ENCODE measurements at places on chromosomes 2 and 18.
A peak's percentile ranks its signal among the peaks of the same experiment; 100 is the strongest.

DNA sequence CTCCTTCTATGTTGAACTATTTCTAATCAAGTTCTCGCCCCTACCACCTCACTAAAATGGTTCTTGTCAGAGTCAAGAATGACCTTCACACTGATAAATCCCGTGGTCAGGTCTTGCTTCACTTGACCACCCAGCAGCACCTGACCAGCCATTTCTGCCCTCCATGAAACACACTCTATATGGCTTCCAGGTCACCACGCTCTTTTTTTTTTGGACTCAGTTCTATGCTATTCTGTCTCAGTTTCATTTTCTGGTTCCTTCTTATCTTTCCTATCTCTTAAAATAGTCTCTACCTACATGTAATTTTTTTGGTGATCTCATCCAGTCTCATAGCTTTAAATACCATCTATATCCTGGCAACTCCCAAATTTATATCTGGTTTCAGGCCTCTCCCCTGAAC is 11.4 kb downstream of the EIF2AK3 start:
- DNase-seq = no peak

GRCh38 chr2:236136538-236136937 is 31.6 kb downstream of the GBX2 start:
- no peak for DNase-seq

DNA sequence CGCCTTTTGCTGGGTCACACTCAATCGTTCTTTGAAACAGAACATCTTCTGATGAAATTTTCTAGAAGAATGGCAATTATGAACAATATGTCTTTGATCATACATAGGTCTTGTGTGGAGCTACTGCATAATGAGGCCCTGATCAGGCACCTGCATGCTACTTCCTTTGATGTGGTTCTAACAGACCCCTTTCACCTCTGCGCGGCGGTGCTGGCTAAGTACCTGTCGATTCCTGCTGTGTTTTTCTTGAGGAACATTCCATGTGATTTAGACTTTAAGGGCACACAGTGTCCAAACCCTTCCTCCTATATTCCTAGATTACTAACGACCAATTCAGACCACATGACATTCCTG is 532 bp downstream of the UGT1A5 start:
- DNase-seq = no peak

- peak; percentile 37 for DNase-seq
Measured at GRCh38 chr2:10170256-10170655, 47.7 kb downstream of the RRM2 start.

DNA sequence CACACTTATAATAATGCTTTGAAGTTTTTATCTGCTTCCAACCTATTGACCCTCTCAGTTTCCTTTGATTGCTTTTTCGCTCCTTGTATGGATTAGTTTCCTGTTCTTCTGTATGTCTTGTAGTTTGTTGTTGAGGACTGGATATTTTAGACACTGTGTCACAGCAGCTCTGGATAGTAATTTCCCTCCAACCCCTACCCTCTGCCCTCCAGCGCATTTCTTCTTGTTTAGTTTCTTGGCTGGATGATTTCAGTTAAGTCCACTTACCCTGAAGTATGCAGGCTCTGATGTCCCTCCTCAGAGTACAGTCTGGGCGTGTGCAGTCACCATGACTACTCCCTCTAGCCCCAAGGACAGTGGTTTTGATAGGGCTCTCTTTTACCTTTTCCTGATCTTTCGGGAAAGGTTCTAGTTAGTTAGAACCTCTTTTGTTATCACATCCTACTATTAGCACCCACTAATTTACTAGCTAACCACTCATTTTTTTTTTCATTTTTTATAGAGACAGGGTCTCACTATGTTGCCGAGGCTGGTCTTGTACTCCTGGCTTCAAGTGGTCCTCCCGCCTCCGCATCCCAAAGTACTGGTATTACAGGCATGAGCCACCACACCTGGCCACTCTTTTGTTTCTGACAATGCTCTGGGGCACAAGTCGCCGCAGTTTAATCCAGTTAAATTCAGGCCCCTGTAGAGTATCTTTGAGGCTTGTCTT is 16.3 kb upstream of the LYG1 start:
- no peak for DNase-seq

- no peak for DNase-seq
Measured at GRCh38 chr18:55990186-55990585, 402.2 kb upstream of the TCF4 start.

- no peak for DNase-seq
Measured at GRCh38 chr2:3741396-3741795, 38.0 kb downstream of the DCDC2C start.

DNA sequence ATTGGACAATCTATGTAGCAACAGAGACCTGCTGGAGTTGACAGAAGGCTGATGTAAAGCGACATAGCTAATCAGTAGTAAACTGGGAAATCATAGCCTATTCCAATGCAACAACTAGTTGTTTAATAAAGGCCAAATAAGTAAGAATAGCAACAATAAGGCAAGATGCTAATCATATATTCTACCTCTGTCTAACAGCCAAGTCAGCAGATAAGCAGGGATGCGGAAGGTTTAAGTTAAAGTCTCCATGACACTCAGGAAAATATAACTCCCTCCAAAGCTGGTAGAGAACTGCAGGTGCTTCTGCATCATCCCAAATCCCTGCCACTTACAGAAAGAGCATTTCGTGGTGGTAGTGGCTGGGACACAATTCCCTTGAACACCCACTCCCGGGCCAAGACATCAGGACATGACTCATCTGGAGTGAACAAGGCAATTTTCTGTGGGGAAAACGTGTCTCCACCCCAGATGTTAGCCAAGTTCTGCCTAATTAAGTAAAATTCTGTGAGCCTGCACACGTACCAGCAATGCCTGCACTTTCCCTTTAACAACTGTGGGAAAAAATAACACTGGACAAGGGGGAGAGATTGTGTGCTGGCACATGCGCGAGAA is 413.6 kb upstream of the ID2 start:
- no peak for DNase-seq

DNA sequence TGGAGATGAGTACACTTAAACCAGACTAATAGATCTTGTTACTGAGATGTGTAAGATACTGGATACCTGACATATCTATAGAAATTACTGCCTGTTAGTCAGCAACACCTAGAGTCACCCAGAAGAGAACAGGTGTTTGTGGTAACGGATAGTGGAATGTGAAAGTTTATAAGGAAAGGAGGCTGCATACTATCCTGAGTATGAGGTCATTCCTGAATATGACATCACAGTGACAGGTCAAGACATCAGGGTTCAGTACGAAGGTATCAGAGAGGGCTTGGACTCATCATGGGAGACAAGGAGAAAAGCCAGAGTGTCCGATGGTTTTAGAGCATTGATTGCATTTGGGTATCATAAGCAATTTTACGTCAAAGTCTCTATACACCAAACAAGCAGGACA is 55.3 kb downstream of the ABCA12 start:
- no peak for DNase-seq

GRCh38 chr2:221573430-221574230 is 1.5 kb upstream of the EPHA4 start:
- peak; percentile 68 for DNase-seq

- no peak for DNase-seq
Measured at GRCh38 chr2:167592441-167592840, 655.0 kb downstream of the STK39 start.

Data from fibroblast of gingiva (primary cell).